CD4-positive, alpha-beta memory T cell (primary cell): ENCODE measurements at places on chromosomes 11 and 22.

GRCh38 chr11:60910281-60910687 is 3.7 kb upstream of the TMEM109 start:
- no peak for DNase-seq

DNA sequence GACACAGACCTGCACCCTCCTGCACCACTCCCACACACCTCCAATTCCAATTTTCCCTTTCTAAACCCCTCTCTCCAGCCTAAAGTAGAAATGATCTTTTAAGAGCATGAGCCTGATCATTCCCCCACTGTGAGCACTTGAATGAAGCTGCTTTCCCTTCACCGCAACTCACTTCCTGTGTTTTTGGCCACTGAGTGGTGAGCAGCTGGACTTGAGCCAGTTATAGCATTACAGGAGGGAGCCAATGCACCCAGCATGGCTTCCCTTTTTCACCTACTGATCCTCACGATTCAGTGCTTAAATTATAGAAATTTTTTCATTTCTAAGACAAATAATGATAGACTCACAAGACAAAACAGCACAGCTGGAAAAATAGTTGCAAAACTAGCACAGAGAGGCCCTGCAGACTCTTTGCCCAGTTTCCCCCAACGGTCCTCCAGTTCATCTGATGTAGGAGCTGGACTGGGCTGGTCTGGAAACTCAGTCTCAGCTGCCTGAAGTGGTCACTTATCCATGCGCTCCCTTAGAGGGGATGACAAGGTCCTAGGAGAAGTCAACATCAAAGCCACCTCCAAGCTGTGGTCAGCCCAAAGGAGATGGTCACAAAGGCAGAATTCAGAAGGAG is 9.7 kb upstream of the APOL4 start:
- DNase-seq = no peak

GRCh38 chr11:10012068-10012467 is 282.0 kb downstream of the SBF2 start:
- DNase-seq = no peak

- DNase-seq = no peak
Observed at GRCh38 chr11:134498326-134499139, 86.5 kb upstream of the B3GAT1 start.

- no peak for DNase-seq
Observed at GRCh38 chr11:34890812-34891211, 25.4 kb downstream of the APIP start.

- no peak for DNase-seq
Observed at GRCh38 chr11:17640493-17641164, 78.7 kb upstream of the MYOD1 start.

GRCh38 chr11:102384419-102385079 is 37.5 kb downstream of the BIRC2 start:
- DNase-seq = no peak

DNA sequence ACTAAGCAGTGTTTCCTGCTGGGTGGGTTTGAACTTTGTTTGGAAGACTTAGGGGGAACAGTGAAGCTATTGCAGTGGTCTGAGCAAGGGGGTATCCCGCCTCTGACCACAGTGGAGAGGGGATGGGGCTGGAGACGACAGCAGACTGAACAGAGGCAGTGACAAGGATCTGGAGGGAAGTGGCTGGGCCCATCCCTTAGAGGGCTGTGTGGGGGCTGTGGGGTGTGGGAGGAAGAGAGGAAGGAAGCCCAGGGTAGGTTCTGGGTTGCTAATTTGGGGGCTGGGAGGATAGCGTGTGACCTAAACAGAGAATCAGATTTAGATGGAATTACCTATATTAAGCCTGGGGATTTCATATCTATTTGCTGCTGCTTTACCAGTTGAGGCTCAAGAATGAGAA is 70.7 kb downstream of the BMAL1 start:
- no peak for DNase-seq

GRCh38 chr11:103987629-103988594 is 48.5 kb upstream of the DDI1 start:
- no peak for DNase-seq
